ENCODE measurements at places on chromosomes 3 and 15. TPM values are rescaled to one million over a fixed set of nuclear protein-coding genes. Genes with fewer than 3 reads are reported as not detected.

TEX9 gene
- 0.78 TPM for total RNA-seq

LEKR1 gene
- total RNA-seq: 1.6 TPM

APBA2 gene
- total RNA-seq: 0.81 TPM

OR5K2 gene
- total RNA-seq: not detected

MRAS gene
- not detected for total RNA-seq

RBP2 gene
- total RNA-seq: not detected

GPR27 gene
- total RNA-seq: 3.0 TPM

DNA sequence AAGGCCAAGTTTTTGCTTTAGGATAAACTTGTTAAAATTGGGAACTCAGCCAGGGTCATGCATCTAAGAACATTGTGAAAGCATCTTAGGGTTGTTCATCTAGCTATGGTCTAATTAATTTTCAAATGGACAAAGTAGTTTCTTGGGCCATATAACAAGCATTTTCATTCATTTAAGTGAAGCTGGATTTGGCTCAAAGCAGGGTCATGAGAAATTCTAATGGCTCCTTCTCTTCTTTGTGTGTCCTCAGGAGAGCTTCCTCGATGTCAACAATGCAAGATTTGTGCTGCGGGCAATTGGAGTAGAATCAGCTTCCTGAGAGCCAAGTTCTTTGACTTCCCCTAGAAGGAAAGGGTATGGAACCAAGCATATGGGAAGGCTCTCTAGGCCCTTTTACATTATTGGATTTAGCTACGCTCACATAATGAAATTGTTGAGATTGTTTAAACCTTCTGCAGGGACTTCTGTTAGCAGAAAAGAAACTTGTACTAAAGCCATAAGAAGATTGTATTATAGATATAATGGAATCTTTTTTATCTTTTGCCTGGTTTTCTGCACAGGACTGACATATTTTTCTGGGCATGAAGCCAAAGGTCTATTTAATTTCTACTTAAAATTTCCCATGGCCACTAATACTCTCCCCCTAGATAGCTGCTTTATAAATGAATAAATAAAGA is 1.8 kb upstream of the SAMMSON start:
- no peak for DNase-seq
- H3K4me3 ChIP-seq: no peak overlapping the region
- no peaks in the 10 kb centered on the region for H3K36me3 ChIP-seq
- no peak overlapping the region for H3K27ac ChIP-seq
- H3K27me3 ChIP-seq: no peaks in the 10 kb centered on the region

GRCh38 chr3:134665243-134665642 is 14.4 kb upstream of the KY start:
- DNase-seq: no peak
- no peak overlapping the region for H3K4me3 ChIP-seq
- no peaks in the 10 kb centered on the region for H3K4me1 ChIP-seq
- no peaks in the 10 kb centered on the region for H3K27me3 ChIP-seq
- H3K36me3 ChIP-seq: no peaks in the 10 kb centered on the region
- no peak overlapping the region for H3K27ac ChIP-seq

DNA sequence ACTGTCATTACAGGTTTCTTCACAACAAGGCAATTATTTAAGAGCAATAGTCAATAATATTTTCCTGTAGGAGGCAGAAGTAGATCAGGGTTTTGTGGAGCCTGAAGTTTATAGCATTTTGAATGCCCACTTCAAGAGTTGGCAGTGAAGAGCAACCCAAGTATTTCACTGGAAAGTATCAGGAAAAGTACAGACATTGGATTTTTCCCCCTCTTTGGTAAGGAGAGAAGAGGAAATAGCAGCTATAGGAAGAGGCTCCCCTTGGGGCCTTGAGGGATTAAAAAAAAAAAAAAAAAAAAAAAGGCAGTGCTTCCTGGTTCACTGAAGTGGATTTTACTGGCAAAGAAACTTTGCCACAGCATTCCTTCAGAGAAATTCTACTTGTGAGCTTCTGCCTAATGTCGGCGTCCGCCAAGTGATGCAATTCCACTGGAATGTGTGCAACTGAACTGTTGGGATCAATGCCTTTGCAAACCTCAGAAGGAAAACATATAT is 5.7 kb upstream of the CNTN6 start:
- H3K27me3 ChIP-seq: no peaks in the 10 kb centered on the region
- H3K4me3 ChIP-seq: no peak overlapping the region
- no peaks in the 10 kb centered on the region for H3K36me3 ChIP-seq
- no peak overlapping the region for H3K27ac ChIP-seq
- no peak for DNase-seq

GRCh38 chr3:88044411-88044810 is 14.4 kb downstream of the CGGBP1 start:
- peaks cover 9% of the 10 kb centered on the region for H3K4me1 ChIP-seq
- H3K36me3 ChIP-seq: no peaks in the 10 kb centered on the region
- H3K4me3 ChIP-seq: no peak overlapping the region
- no peak for DNase-seq
- H3K27ac ChIP-seq: no peak overlapping the region

GRCh38 chr3:13299531-13300155 is 120.5 kb downstream of the NUP210 start:
- H3K36me3 ChIP-seq: no peaks in the 10 kb centered on the region
- peaks cover 11% of the 10 kb centered on the region for H3K4me1 ChIP-seq
- no peak overlapping the region for H3K4me3 ChIP-seq
- H3K27ac ChIP-seq: no peak overlapping the region
- DNase-seq: no peak

- no peaks in the 10 kb centered on the region for H3K27me3 ChIP-seq
- H3K4me1 ChIP-seq: peaks cover 37% of the 10 kb centered on the region
- no peaks in the 10 kb centered on the region for H3K36me3 ChIP-seq
- no peak for DNase-seq
Measured at GRCh38 chr15:90162956-90163355, 38.2 kb upstream of the SEMA4B start.

DNA sequence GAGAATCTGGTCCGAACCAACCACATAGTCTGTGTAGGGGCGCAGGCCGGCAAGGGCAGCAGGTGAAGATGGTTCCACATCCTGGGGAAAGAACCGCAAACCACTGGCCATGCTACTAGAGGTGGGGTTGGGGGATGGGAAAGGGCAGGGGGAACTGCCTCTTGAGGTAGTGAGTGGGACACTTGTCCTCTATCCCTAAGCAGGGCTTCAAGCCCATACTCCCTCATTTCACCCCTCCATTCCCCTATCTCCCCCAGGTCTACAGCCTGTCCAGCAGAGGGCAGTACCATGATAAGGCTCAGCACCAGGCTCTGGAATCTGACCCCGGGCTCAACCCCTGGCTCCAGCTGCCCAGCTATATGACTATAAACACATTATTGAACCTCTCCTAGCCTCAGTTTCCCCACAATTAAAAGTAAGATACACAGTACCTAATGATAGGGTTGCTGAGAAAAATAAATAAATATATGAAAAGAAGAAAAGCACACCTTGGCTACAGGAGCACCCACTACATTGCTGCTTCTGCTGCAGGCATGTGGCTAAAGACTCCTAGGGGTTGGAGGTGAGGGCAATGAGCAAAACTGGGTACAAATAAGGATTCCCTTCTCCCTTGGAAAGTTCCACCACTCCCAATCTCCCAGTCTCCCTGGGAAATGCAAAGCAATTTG is 6.3 kb downstream of the GORASP1 start:
- DNase-seq: peak; percentile 53
- H3K27me3 ChIP-seq: no peaks in the 10 kb centered on the region
- H3K4me3 ChIP-seq: no peak overlapping the region
- H3K4me1 ChIP-seq: peaks cover 33% of the 10 kb centered on the region

- H3K4me3 ChIP-seq: no peak overlapping the region
- DNase-seq: no peak
- no peak overlapping the region for H3K27ac ChIP-seq
- no peaks in the 10 kb centered on the region for H3K36me3 ChIP-seq
Measured at GRCh38 chr15:28895146-28895545, 9.4 kb downstream of the APBA2 start.

DNA sequence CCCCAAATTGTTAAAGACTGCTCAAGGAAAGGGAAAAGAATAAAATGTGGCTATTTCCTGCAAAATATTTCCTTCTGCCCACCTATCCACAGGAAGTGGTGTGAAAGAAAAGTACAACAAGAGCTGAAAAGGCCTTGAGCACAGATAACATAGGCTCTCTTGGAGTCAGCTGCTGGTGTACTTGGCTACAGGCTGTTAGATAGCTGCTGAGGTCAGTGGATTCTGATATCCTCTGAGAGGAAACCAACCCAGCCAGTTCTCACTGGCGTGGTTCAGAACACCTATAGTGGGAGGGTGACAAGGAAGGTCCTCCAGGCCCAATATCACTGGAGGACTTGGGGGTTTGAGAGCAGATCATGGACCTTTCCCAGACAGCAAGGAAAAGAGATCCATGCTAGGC is 124.4 kb upstream of the GAP43 start:
- H3K27ac ChIP-seq: no peak overlapping the region
- no peaks in the 10 kb centered on the region for H3K4me1 ChIP-seq
- H3K27me3 ChIP-seq: peaks cover 4% of the 10 kb centered on the region
- H3K4me3 ChIP-seq: no peak overlapping the region
- no peaks in the 10 kb centered on the region for H3K36me3 ChIP-seq
- no peak for DNase-seq

- no peaks in the 10 kb centered on the region for H3K4me1 ChIP-seq
- H3K27ac ChIP-seq: no peak overlapping the region
- no peak overlapping the region for H3K4me3 ChIP-seq
Measured at GRCh38 chr3:104474011-104474410, 892.7 kb upstream of the ALCAM start.

DNA sequence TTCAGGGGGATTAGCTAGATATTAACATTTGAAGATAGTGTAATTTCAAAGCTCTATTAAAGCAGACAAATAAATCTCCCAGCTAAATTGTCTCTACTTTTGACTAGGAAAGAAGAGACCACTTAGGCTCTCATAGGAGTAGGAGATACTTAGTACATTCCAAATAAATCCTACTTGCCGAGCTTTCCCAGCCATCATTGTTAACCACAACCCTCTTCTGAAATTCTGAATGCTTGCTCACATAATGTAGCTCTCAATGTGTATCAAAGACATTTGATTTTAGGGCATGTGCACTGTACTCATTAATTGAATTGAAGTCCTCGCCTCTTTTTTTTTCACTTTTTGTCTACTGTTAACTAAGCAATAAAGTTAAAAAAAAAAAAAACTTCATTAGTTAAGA is 598.2 kb upstream of the ADAMTS9 start:
- H3K4me1 ChIP-seq: no peaks in the 10 kb centered on the region
- H3K36me3 ChIP-seq: no peaks in the 10 kb centered on the region
- no peaks in the 10 kb centered on the region for H3K27me3 ChIP-seq

DNA sequence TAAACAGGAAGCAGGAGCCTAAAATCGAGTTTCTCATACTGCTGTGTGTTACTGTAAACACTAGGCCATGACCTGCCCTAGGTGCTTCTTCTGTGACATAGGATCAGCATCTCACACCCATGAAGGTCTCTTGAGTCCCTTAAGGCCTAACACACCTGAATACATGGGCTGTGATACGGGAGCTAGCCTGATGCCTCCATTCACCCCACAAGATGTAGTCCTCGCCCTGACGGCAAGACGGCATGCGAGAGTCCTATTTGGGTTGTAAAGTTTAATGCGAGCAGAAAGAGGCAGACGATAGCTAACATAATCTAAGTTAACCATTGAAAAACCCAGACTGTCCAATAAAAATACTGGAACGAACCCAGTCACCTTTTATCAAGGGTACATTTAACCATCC is 241.1 kb upstream of the ICE2 start:
- peak overlapping the region; percentile 79 for H3K27ac ChIP-seq
- DNase-seq: no peak
- peaks cover 2% of the 10 kb centered on the region for H3K27me3 ChIP-seq
- peaks cover 43% of the 10 kb centered on the region for H3K4me1 ChIP-seq
- H3K4me3 ChIP-seq: peak overlapping the region; percentile 36
- peaks cover 4% of the 10 kb centered on the region for H3K36me3 ChIP-seq

- no peak for DNase-seq
- H3K4me3 ChIP-seq: no peak overlapping the region
Measured at GRCh38 chr15:97126553-97127233, 796.2 kb downstream of the NR2F2 start.

All from activated CD4-positive, alpha-beta memory T cell treated with anti-CD3 and anti-CD28 coated beads, Interleukin-2, amount 10 ng/mL, durations not matched to agents 7 days and 5 days (primary cell).